D341Med (cell line): ENCODE measurements at places on chromosomes 3 and 15.

GRCh38 chr15:90055182-90055581 is 47.1 kb downstream of the IDH2 start:
- no peak for DNase-seq

GRCh38 chr15:99526176-99526575 is 39.6 kb upstream of the MEF2A start:
- no peak for DNase-seq

- DNase-seq, result no peak
These were observed 50.8 kb downstream of the SEMA3G start for GRCh38 chr3:52393959-52394670.

DNA sequence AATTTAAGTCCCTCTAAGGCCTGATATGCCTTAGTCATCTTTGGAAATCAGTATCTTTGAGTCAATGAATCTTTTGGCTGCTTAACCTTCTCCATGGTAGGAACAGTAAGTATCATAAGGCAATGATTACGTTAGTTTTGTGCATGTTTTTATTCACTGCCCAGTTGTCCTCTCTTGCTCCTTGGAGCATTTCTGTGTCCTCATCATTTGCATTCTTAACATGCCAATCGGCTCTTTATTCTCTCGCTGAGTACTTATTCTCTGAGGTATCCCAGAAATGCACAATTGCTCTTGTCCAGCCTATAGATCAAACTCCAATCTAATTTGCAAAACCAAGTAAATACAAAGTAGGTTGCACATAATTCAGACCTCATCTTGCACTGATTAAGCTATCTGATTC is 405.0 kb upstream of the IL12A start:
- no peak for DNase-seq

DNA sequence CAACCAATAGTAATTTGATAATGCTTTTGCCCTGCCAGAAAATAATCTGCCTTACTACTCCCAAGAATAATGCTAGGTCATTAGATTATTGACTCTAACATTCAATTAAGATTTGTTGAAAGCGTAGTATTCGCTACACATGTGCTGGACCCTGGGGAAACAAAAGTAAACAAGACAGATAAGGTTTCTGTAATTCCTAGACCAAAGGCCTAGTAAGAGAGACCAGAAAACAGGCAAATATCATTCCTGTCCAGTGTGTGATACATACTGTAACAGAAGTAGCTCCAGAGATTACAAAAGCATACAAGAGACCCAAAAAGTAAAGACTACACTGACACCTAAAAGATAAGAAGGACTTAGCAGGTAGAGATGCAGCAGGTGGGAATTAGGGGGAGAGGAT is 60.8 kb downstream of the PLOD2 start:
- no peak for DNase-seq

- DNase-seq, result no peak
These were observed 25.5 kb upstream of the LACTB start for GRCh38 chr15:63096178-63096577.

- no peak for DNase-seq
These were observed 34.1 kb downstream of the CGNL1 start for GRCh38 chr15:57410373-57410772.

GRCh38 chr3:140595295-140595694 is 82.6 kb upstream of the TRIM42 start:
- DNase-seq, result no peak

DNA sequence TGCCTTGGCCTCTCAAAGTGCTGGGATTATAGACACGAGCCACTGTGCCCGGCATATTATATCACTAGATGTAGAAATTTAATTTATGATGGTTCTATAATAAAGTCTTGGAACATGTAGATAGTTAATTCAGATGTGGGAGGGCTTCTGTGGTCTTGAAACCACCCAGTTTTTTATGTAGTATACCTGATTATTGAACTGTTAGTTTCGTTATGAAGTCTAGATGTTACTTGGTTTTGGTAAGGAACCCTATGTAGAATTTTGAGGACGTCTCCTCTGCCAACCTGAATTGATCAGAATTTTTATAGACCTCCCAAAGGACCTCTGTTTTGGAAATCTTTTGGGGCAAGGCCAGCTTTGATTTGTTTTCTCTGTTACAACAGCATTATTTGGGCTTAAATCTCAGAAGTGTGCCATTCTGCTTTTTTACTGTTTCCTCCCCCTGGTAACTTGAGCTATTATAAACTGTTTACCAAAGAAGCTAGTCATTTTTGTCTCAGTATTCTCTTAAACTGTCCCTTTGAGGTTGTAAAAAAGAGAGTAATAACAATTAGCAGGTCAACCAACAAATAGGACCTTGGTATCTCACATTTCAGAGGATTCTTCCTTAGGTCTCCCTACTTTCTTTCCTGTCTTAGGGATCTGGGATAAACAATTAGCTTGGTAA is 20.8 kb downstream of the AKAP13 start:
- no peak for DNase-seq

GRCh38 chr15:45641374-45641781 is 6.5 kb downstream of the SQOR start:
- no peak for DNase-seq

GRCh38 chr15:70401709-70402108 is 304.0 kb upstream of the TLE3 start:
- DNase-seq, result no peak

- no peak for DNase-seq
These were observed 49.9 kb downstream of the NMD3 start for GRCh38 chr3:161270991-161271390.

DNA sequence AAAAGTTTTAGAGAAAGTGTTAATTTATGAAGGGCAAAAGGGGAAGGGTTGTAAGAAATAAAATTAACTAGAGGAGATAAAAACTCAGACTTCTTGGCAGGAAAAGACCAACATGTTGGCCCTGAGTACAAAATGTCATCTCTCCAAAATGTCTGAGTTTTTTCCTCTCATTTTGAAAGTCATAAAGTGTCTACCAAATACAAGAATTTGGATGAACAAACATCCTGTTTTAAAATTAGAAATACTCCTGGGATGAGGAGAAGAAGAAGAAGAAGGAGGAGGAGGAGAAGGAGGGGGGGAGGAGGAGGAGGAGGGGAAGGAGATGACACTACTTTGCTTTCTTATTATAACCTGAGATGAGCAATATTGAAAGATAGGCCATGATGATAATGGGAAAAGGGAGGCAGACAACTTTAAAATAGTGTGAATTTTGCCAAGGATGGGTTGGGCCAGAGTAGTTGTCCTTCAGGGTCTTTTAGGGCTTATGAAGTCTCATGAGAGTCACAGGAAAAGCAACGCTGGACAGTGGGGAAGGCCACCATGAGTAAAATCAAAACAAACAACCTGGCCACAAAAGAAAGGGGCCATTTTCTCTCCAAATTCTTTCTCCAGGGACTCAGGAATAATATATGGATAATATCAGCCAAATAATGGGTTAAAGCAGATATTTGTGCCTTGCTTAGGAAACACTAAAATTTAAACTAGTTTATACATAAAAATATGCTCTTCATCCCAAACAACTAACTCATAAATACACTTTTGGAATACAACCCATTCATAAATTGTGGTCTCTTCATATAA is 632.9 kb downstream of the EPHA3 start:
- no peak for DNase-seq

- DNase-seq, result no peak
These were observed 193.0 kb upstream of the TPM1 start for GRCh38 chr15:62849316-62850106.

GRCh38 chr3:64958199-64958843 is 270.5 kb upstream of the ADAMTS9 start:
- no peak for DNase-seq

DNA sequence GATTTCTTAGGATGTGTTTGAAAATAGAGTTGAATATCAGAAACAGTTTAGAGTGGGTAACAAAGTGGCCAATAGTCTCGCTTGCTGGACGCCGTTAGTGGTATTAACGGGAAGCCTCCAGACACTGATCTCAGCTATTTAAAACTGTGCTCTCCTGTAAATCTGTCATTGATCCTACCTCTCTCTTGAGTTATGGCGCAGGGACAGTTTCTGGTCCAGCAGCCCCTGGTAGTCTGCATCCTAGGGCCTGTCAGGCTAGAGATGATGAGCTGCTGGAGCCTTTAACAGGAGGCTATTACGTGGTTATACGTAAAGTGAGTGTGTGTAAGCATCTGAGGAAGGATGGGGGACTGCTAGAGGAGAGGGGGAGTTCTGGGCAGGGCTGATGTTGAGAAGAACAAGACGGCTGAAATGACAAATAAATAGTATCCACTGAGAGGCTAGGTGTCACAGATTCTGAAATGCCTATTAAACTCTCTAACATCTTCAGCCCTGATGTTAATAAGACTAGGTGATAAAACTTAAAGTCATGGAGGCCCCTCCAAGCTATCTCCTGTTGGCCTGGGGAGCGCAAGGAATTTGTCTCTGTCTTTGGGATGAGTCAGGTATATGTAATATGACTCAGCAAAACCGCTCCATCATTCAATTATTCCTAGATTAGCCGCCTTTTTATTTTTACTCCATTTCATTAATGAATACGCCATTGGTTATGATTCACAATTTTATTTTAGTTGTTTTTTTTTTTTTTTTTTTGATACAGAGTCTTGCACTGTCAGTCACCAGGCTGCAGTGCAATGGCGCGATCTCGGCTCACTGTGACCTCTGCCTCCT is 155.7 kb downstream of the GREM1 start:
- DNase-seq, result no peak

GRCh38 chr15:98647774-98648653 is at the start of gene IGF1R:
TSS of gene IGF1R (plus strand) at chr15:98648539. CDS start at chr15:98649582, 1,043 bp downstream.
- peak; percentile 92 for DNase-seq

DNA sequence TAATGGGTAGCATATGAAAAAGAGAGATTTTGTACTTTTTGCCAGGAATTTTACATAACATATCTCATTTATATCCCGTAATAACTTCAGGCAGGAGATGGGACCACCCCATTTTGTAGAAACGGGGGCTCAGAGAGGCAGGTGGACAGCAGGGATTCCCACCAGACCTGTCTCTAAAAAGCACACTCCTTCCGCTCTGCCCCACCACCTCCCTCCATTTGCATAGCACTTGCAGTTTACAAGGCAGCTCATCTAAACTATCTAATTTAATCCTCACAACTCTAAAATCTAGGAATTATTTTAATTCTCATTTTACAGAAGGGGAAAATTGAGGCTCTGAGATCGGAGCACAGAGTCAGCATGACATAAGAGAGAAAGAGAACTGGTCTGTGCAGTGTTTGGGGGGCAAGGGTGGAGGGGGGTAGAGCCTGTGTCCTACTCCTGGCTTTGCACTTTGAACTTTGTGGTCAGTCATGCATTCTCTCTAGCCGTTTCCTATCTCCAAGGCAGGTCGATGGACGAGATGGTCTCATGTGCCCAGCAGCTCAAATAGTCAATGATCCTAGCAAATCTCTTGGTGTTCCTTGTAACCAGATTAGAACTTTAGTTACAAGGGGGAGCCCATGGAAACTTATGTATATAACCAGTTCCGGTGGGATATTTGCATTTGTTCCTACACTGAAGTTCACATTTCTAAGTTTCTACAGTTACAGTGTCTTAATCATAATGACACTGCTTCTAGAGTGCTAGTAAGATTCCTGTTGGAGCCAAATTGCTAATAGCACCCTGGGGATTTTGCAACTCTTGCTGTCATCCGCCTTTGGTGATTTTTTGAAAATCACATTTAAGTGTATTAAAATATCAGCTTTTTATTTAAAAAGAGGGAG is 18.6 kb downstream of the CRYGS start:
- DNase-seq, result no peak

- no peak for DNase-seq
These were observed 577.5 kb upstream of the CBLB start for GRCh38 chr3:106446271-106446670.

DNA sequence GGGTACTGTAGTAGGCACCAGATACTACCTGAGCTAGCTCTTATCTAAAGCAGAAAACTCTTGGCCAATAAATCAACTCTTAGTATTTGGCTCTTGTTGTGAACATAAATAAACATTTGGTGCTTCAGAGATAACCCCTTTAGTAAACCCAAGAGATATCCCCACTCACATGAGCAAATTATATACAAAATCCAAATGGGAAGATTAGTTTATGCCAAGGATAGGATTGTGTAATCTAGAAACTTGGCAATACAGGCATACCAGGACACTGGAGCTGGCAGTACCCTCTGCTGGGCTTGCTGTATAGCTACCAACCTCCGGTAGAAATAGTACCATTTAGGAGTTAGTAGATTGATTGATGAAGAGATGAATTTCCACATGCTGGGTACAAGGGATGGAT is 127.0 kb downstream of the LIPC start:
- DNase-seq, result no peak

- no peak for DNase-seq
These were observed 152.9 kb downstream of the TPRG1 start for GRCh38 chr3:189324538-189325138.

DNA sequence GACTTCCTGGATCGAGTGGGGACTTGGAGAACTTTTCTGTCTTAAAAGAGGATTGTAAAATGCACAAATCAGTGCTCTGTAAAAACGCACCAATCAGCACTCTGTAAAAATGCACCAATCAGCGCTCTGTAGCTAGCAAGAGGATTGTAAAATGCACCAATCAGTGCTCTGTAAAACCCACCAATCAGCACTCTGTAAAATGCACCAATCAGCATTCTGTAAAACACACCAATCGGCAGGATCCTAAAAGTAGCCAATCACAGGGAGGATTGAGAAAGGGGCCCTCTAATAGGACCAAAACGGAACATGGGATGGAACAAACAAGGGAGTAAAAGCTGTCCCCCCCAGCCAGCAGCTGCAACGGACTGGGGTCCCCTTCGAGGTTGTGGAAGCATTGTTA is 587.4 kb upstream of the ALCAM start:
- DNase-seq, result no peak

DNA sequence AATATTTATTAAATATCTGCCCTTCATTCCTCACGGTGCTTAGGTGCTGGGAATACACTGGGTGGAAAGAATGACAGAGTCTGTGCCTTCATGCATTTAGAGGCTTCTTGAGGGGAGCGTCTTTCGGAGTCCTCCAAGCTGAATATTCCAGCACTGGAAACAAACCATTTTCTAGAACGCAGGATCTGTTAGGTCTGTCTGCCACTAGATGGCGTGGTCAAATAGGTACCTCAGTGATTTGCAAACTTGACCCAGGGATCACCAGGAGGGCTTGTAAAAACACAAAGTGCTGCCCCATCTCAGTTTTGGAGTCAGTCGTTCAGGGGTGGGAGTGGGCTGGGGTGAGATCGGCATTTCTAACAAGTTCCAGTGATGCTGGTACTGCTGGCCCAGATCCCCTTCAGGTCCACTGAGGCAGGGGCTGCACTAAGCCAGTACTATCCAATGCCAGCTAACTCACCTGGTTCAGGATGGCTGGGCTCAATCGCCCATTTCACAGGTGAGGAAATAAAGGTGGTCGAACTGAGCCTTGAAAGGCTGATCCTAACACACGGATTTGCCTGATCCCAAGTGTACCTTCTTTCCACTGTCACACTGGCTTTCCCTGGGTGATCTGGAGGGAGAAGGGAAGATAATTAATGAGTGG is 14.8 kb downstream of the ARNT2 start:
- DNase-seq, result peak; percentile 44

DNA sequence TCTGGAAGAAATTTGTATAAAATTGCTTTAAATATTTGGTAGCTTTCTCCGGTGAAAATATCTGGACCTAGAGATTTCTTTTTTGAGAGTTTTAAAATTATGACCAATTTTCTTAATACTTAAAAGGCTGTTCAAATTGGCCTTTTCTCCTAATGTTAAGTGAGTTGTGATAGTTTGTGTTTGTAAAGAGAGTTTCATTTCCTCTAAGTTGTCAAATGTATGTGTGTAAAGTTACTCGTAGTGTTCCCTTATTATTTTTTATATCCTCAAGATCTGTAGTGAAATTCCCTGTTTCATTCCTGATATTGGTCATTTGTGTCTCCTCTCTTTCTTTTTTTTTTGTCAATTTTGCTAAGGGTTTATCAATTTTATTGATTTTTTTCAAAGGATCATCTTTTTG is 92.6 kb upstream of the CTNNB1 start:
- DNase-seq, result no peak

- no peak for DNase-seq
These were observed 762.2 kb downstream of the NR2F2 start for GRCh38 chr15:97092656-97093055.
